Myometrial cell (primary cell): ENCODE measurements at places on chromosomes 5 and 9. TPM values are rescaled to one million over a fixed set of nuclear protein-coding genes. Genes with fewer than 3 reads are reported as not detected.

PPIC gene
- 37.5 and 39.9 TPM in 2 replicates for total RNA-seq

SAXO1 gene
- total RNA-seq, result not detected in 2 replicates

CDO1 gene
- 1.7 and 4.6 TPM in 2 replicates for total RNA-seq

ACO1 gene
- 83.3 and 102 TPM in 2 replicates for total RNA-seq

CARD6 gene
- total RNA-seq, result 4.9 and 5.5 TPM in 2 replicates

OR1J2 gene
- not detected in 2 replicates for total RNA-seq

TMOD1 gene
- total RNA-seq, result 1.7 TPM in 1 of 2 replicates, not detected in the other

CARTPT gene
- total RNA-seq, result not detected in 2 replicates

CKMT2 gene
- total RNA-seq, result 0.29 and 0.35 TPM in 2 replicates

SV2C gene
- total RNA-seq, result not detected in 2 replicates

FRMD3 gene
- total RNA-seq, result 0.86 and 2.1 TPM in 2 replicates

JAKMIP2 gene
- total RNA-seq, result 5.2 and 8.3 TPM in 2 replicates

AK8 gene
- total RNA-seq, result 0.18 TPM in 1 of 2 replicates, not detected in the other

MZB1 gene
- total RNA-seq, result 0.29 TPM in 1 of 2 replicates, not detected in the other

SLC46A2 gene
- not detected in 2 replicates for total RNA-seq

DOCK2 gene
- total RNA-seq, result 5.7 and 15.6 TPM in 2 replicates

C9orf153 gene
- total RNA-seq, result not detected in 2 replicates

TBC1D13 gene
- total RNA-seq, result 13.5 and 13.6 TPM in 2 replicates

OGN gene
- under 0.01 and 0.18 TPM in 2 replicates for total RNA-seq

PRSS3 gene
- total RNA-seq, result 50.3 and 60.5 TPM in 2 replicates

ENC1 gene
- 11.5 and 21.3 TPM in 2 replicates for total RNA-seq

LMAN2 gene
- 312 and 382 TPM in 2 replicates for total RNA-seq

IL5 gene
- total RNA-seq, result not detected in 2 replicates

CCL28 gene
- 0.71 and 0.86 TPM in 2 replicates for total RNA-seq

SHC3 gene
- total RNA-seq, result 1.2 and 4.1 TPM in 2 replicates

PCDHA7 gene
- total RNA-seq, result 0.71 TPM in 1 of 2 replicates, not detected in the other
